Head of caudate nucleus (tissue), 42 donors: ENCODE measurements at places on chromosomes 5 and 9.

GRCh38 chr9:28927691-28928090 lies 1354.4 kb upstream of the C9orf72 start:
- no peak for DNase-seq

- no peak for DNase-seq
Observed at GRCh38 chr5:137217599-137218200, 281.4 kb downstream of the SPOCK1 start.

DNA sequence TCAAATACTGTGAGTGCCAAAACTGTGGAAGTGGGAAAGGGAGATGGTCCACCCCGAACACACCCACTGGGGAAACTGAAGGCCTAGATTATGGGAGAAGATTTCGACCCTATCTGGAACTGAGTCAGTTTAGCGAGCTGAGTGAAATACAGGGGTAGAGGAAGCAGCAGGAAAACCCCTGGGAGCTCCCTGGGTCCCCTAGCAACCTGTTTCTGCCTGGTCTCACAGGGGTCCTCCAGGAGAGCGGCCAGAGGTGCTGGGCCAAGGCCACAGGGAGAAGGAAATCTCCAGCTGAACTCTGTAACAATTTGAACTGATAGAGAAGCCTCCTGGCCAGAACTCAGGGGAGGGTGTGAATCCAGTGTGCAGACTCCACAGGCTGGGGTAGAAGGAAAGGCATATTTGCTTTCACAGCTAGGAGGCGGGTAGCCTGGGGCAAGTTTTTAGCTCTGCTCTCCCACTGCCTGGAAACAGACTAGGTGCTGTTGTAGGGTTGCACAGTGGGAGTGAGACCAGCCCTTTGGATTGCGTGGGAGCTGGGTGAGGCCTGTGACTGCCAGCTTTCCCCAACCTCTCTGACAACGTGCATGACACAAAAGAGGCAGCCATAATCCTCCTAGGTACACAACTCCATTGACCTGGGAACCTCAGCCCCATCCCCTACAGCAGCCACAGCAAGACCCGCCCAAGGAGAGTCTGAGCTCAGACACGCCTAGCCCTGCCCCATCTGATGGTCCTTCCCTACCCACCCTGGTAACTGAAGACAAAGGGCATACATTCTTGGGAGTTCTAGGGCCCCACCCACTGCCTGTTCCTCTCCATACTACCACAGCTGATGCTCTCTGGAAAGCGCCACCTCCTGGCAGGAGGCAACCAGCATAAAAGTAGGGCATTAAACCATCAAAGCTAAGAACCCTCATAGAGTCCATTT lies 78.8 kb upstream of the GPBP1 start:
- no peak for DNase-seq

- no peak for DNase-seq
Observed at GRCh38 chr5:147398860-147399259, 111.0 kb downstream of the DPYSL3 start.

- DNase-seq, result no peak
Observed at GRCh38 chr9:86940774-86941173, 6.5 kb downstream of the GAS1 start.

- no peak for DNase-seq
Observed at GRCh38 chr5:149859746-149860145, 84.8 kb downstream of the PDE6A start.

DNA sequence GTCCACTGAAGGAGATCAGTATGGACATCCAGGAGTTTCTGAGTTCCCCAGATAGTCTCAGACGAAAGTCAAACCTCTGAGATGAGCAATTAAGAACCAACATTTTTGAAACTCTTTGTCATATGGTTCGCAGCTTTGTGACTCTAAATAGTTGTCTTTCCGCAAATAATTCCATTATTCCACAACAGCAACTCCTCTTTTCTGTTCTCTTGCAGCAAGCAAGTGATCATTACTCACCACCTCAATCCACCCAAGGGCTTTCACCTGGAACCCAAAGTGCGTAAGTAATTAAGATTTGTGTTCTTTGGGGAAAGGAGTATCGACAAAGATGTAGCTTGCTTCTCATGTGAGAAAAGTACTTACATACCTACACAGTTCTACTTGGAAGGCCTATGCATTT lies 15.6 kb downstream of the MTX3 start:
- no peak for DNase-seq

- DNase-seq, result no peak
Observed at GRCh38 chr5:91103353-91104061, 279.6 kb downstream of the ARRDC3 start.

GRCh38 chr9:98795970-98796363 lies 388 bp downstream of the ANKS6 start:
- DNase-seq, result peak; percentile 24

GRCh38 chr5:179266291-179267070 lies 78.8 kb downstream of the ADAMTS2 start:
- peak; percentile 21 for DNase-seq

DNA sequence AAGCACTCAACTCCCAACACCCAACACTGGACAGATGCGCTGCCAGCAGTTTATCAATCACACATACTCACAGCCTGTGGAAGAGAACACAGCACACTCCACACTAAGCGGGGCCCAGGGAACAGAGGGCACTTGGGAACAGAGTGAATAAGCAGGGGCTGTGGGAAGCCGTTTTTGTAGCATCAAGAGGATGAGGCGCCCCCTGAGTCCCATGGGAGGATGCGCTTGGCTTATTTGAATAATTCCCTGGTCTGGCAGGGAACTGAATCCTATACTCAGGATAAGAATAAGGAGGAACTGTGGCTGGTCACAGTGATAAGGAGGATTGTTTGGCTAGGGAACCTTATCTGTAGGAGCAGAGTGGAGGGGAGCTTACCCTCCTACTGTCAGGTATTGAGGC lies 96.1 kb upstream of the DNAH5 start:
- no peak for DNase-seq

- DNase-seq, result peak; percentile 27
Observed at GRCh38 chr9:78694974-78695373, 398.0 kb downstream of the PSAT1 start.

DNA sequence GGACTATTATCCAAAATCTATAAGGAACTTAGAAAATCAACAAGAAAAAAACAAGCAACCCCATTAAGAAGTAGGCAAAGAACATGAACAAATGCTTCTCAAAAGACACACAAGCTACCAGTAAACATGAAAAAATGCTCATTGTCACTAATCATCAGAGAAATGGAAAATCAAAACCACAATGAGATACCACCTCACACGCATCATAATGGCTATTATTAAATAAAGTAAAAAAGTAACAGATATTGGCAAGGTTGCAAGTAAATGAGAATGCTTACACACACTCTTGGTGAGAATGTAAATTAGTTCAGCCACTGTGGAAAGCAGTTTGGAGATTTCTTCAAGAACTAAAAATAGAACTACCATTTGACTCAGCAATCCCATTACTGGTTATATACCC lies 167.0 kb upstream of the DMRTA1 start:
- no peak for DNase-seq

DNA sequence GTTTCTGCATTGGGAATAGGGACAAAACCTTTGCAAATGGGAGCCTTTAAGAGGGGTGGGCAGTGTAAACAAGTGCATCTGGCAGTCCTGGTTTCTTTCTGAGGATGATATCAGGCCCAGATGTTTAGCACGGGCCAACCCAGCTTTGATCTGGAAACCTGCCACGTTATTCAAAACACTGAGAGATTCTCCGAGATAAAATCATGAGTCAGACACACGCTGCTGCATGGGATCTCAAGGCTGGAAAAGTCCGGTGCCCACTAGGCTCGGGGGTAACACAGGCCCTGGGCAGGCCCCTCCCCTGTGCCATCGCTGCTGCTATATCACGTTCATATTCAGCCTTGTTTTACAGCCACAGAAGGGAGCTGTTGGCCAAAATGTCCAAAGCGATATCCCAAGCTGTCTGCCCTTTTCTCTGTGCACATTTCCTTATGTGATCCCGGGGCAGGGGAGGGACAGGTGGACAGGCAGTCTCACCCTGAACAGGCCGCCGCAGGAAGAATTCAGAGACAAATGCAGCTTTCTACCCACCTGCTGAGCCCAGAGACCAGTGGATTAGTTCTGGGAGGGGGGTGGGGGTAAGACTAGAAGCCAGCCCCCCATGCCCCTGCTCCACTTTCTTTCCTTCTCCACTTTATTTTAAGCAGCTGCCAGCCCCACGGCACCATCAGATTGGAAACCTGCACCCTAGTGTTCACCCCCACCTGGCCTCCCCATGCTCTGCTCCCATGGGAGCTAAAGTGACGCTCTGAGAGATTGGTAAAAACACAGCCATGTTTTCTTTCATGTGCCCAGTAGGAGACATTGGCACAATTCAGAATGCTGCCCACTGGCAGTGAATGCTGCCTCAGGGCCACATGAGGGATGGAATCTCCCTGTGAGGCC lies 63.1 kb downstream of the TMOD1 start:
- peak; percentile 51 for DNase-seq

DNA sequence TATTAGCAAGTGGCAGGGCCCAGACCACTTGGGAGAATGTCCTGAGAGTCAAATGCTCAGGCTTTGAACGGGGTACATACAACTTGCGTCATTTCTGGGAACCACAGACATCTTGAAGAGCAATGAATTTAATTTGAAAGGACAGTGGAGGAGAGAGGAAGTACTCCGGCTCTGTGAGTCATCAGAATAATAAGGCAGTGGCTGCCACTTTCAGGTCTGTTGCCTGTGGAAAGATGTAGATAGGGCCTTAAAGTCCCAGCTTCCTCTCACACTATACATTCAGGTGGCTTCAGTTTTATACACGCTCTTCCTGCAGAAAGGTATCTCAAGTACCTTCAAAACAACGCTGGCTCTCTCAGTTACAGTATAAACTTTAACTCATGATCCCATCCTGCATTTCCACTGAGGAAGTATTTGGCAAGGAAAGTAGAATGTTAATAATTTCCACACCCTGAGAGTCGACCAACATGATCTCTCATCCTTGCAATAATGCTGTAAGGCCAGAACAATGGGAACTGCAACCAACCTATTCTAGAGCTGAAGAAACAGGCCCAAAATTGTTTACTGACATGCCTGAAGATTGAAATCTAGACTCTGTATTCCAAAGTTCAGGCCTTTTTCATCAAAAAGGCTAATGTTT lies 6.8 kb upstream of the PRUNE2 start:
- DNase-seq, result no peak

DNA sequence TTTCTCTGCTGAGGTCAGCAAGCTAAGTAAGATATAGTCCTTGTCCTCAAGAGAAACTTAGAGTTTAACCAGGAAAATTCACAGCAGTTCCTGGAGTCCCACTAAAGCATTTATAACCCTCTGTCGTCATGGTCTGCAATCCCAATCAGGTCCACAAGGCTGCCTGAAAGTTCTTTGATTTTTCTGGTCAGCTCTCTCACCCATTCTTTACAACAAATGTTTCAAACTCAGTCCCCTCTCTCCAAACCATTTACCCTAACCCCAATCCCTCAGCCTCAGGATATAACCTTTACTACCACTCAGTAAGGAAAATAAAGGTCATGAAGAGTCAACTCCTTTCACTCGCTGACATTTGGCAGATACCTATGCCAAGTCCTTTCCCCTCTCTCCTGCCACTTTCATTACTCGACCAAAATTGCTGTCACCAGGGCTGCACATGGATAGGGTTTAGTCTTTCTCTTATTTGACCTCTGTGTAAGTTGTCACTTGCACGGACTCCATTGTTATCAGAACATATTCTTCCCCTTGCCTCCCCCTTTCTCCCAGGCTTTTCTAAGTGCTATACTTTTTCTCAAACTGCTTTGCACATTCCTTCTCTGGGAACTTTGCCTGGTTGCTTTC lies 936.6 kb downstream of the NR2F1-AS1 start:
- DNase-seq, result no peak

DNA sequence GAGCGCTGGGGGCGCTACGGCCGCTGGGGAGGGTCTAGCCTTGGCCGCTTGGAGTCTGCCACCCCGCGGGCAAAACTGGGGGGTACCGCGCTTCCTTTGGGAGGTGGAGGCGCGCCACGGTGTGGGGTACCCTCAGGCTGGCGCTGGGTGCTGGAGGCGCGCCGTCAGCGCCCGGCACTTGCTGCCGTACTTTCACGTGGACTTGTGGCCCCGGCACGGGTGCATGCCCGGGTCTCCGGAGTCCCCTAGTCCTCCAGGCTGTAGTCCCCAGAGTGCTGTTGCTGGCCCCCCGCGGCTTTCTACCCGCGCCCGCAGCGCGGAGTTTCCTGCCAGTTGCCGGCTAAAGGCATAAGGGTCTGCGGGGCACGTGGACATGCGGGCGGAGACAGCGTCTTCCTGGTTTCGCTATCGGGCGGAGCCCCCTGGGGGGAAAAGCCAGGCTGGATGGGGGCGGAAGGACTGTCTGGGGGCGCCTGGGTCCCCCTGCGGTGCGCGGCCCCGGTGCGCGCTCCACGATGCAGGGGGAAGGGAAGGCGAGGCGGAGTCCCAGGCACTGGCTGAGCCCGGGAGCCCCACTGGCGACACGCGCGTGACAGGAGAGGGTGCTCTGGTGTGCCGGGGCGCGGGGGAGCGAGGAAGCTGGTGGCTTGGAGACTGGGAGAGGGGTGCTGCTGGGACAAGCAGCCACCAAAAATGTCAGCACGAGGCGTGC lies 666 bp downstream of the PPARGC1B start:
- peak; percentile 73 for DNase-seq

DNA sequence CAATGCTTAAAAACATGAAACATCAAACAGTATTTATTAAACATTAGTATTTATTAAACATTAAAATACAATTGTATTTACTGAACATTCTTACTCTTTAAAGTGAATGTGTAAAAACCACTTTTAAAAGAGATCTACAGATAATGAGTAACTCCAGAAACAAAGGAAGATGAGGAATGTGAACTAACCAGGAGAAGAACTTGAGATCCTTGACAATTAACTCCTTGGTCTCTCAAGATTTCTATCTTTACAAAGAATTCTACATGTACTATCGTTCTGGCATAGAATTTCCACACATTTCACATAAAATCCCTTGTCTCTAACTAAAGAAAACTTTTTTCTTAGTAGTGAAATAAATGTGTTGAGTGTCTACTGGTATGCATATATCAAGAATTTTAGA lies 28.7 kb upstream of the IFNE start:
- no peak for DNase-seq

GRCh38 chr9:87138128-87139040 lies 191.1 kb upstream of the GAS1 start:
- no peak for DNase-seq

GRCh38 chr5:37435261-37435660 lies 56.1 kb downstream of the WDR70 start:
- DNase-seq, result no peak

DNA sequence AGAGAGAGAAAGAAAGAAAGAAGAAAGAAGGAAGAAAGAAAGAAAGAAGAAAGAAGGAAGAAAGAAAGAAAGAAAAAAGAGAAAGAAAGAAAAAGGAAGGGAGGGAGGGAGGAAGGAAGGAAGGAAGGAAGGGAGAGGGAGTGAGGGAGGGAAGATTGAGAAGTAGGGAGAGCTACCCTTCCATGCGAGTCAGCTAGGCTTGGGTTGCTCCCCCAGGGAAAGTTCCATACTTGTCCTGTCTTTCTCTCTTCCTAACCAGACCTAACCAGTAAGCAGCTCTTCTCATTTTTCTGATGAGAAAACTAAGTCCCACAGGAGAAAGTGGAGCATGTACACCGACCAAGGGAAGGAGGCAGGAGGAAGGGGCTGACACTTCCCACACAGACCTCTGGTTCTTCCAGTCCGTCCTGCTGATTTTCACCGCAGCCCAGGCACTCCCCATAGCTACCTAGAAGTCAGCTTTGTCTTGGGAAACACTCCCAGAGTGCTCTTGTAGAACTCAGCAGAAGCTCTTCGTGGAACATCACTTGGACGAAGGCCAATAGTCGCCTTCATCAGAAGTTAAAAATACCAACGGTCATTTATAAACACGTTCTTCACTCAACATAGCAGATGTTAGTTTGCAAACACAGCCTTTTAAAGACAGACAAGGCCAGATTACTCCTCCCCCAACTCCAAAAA lies 29.0 kb upstream of the ENTREP1 start:
- no peak for DNase-seq

- no peak for DNase-seq
Observed at GRCh38 chr5:150013931-150014330, 13.4 kb downstream of the HMGXB3 start.

GRCh38 chr5:160356550-160357347 lies 13.7 kb downstream of the C1QTNF2 start:
- no peak for DNase-seq
